ENCODE measurements at places on chromosomes 11 and 22.
A peak's percentile ranks its signal among the peaks of the same experiment; 100 is the strongest.

GRCh38 chr11:117794135-117794534 is 2.9 kb downstream of the DSCAML1 start:
- DNase-seq = no peak

DNA sequence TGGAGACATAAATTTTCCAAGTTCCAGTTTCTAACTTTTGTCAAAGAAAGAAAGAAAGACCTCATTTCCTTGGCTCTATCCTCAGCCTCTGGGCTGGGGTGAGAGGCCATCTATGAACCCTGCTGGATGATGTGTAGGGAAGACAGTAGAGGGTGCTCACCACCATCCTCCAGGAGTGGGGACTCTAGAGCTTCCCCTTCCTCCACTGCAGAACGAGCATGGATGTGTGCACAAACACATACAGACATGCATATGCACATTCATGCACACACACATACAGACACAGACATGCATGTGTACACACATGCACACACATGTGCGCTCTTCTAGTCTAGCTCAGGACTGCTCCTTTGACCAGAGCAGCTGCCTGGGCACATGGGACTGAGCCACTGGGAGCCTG is 565.8 kb downstream of the BUD13 start:
- DNase-seq = no peak

DNA sequence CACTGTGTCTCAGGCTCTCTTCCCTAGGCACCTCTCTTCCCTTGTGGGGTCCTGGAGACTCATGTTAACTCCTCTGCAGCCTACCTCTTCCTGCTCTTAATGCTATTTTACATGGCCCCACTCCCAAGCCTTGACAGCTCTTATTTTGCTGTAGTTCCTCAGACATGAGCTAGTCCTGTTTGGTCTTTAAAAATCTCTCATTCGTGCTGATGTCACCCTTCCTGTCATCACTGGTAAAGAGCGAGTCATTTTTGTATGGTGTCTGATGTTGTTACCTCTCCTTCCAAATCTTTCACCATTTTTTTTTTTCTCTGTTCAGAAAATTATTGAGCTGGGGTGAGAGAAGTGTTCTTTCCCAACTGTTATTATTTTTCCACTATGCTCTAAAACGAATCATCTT is 84.8 kb upstream of the ZBED5 start:
- no peak for DNase-seq

GRCh38 chr11:73412308-73412707 is 36.1 kb downstream of the RELT start:
- no peak for DNase-seq

- no peak for DNase-seq
These were observed 510 bp downstream of the PPME1 start for GRCh38 chr11:74171630-74171968.

DNA sequence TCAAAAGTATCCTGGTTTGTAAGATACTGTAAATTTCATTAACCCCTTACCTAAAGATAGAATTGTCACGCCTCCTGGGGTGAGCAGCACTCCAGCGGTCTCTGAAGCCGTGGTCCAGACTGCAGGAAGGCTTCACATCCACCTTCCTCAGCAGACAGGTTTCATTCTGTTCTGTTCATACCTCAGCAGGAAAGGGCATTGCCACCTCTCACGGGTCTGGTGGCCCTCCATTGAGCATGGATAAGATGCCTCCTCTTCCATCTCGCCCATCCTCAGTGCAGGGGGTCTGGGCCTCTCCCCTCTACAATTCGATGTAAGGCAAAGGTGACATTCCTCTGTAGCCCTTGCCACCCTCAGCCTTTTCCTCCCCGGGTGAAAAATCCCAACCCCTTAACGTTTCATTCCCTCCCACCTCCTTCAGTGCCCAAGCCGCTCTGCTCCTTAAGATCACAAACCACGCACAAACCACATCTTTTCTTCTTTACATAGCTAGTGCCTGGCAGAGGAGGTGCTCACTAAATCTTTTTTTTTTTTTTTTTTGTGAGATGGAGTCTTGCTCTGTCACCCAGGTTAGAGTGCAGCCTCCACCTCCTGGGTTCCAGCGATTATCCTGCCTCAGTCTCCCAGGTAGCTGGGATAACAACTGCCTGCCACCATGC is 28.5 kb downstream of the RPUSD4 start:
- DNase-seq = no peak

DNA sequence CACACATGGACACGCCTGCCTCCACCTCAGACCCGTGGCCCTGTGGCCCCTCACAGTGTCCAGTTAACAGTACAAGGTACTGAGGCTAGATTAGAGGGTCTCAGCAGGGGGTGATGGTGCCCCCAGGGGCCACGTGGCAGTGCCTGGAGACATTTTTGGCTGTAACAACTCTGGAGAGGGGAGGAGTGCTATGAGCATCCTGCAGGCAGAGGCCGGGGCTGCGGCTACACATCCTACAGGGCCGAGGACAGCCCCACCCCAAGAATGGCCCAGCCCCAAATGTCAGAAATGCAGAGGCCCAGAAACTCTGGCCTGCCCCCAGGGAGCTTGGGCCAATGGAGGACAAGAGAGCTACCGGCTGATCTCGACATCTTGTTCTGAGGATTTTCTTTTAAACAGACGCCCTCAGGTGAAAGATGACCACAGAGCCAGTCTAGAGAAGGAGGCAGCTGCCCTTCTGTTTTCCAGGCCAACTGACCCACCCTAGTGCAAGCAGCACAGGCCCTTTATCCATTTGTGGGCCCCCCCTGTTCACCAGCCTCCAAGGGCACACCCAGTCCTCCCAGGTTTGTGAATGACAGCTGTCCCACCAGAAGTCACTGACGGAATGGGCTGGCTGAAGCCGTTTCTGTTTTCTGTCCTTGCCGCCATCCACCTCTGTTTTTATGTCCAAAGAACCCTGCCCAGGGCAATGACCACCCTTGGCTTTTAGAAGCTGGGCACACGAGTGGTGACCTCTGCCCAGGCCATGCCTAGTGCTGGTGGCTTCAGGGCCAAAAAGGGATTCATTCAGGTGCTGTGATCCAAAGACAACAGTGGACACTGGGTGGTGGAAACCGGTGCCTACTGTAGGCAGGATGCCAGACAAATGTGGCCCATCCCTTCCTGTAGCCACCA is 85.2 kb upstream of the LINC01488 start:
- DNase-seq = no peak

- no peak for DNase-seq
These were observed 1.9 kb downstream of the SMTNL1 start for GRCh38 chr11:57539342-57539741.

DNA sequence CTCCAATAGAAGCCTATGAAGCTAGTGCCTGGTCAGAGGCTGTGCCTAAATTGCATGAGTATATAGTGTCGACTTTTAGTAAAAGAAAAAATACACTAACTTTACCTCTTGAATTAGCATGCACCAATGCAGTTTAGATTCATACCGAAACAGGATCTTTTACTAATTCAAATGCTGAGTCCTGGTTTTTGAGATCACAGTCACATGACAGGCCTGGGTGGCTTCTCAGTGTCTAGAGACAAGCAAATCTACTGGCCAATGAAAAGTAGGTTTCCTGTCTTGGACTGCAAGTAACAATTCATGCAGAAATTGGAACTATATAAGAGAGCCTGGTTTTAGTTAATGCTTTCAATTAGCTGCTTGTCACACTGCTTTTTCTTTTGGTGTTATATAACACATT is 7.2 kb downstream of the ARHGEF12 start:
- no peak for DNase-seq

- no peak for DNase-seq
These were observed 7.6 kb downstream of the NECTIN1 start for GRCh38 chr11:119721129-119722120.

DNA sequence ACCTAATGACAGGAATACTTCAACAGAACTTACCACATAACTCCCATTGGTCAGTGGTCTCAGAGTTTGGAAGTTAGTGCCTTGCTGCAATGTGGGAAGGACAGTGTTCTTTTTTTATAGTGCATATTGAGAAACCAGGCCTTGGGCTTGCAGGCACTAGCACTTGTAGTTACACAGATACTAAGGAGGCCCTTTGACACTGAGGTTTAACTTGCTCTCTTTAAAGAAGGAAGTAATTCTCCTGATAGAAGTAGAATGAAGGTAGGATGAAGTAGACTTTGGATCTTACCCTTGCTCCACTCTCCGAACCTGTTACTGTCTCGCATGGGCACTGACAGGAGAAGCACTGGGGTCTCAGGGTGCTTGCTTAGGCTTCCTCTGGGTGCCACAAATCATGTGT is 31.0 kb upstream of the ST14 start:
- DNase-seq = no peak

DNA sequence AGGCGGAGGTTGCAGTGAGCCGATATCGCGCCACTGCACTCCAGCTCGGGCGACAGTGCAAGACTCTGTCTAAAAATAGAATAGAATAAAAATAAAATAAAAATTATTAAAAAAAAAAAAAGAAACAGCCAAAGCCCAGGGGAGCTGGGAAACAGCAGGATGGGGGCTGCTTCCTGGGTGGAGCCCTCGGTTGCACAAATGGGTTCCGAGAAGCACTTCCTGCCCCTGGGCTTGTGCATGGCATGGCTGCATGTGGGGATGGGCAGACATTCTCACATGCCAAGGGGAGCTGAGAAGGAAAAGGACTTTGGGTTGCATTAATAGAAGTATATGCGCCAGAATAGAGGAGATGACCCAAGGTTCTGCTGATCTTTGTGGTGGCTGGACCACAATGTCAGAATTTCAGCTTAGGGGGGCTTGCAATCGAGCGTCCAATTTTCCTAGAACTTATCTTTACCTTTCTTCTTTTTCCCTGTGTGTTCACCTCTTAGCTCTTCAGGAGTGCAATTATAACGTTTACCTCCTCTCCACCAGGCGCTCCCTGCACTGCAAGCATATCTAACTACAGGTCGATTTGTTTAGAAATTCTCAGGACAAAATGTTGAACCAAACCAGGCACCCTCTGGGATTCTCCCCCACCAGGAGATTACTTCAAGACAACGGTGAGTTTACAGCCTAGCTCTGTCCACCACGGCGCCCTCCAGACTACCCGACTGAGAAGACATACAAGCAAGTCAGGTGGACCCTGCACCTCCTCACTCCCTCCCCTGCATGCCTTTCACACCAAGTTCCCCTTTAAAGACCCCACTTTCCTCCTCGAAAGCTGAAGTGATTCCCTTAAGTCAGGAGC is 53.2 kb downstream of the SHISAL1 start:
- DNase-seq = no peak

DNA sequence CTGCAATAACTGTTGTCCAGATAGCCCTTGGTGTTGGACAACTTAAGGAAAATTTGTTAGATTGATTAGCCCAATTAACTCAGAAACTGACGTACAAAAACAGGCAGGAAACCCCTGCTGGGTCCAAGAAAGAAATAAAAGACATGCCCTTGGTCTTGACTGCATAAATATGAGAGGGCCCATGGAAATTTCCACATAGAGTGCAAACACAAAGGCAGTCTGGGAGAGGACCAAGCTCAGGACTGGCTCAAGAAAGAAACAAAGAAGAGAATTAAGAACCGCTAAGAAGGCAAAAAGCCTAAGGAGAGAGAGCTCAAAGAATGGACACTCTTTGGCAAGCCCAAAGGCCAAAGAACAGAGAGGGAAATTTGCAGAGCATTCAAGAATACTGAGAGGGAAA is 1243.9 kb downstream of the LRRC4C start:
- no peak for DNase-seq

DNA sequence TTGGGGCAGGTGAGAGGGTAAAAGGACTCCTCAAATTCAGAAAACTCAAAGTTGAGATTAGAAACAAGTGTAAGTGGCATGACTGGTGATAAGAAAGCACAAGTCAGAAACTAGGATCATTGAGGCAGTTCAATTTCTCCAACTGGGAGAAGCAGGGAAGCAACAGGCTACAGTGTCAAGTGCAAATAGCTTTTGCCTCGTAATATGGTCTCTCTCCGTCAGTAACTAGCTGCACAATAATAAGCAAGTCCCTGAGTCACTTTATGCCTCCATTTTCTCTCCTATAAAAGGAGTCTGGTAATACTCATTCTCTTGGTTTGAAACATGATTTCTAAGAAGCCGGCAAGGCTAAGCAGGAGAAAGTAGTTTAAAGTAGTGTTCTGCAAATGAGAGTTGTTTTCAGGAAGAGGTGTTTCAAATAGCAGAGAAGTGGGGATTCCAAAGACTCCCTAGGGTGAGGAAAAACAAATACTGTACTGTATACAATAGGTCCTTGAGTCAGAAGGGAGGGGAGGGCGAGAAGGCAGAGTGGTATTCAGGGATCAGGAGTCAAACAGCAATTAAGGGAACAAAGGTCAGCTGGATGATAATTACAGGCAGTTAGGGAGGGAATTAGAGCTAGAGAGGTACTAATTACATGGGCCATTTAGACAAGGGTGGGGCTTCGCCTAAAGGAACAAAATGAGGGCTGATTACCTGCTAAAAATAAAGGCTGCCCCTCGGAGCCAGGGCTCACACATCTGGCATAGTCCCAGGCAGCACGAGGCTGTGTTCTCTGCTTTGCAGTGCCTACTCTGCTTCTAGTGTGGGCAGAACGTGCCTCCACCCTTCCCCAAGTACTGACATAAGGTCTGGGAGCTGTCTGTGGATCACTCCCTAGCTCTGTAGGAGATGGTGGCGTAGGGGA is 96.0 kb upstream of the BDNF start:
- DNase-seq = no peak

GRCh38 chr11:11351042-11351586 is 1.9 kb downstream of the CSNK2A3 start:
- DNase-seq = no peak

GRCh38 chr11:67593565-67593905 is 9.9 kb downstream of the GSTP1 start:
- DNase-seq = no peak

- DNase-seq = no peak
These were observed 8.3 kb downstream of the KIRREL3 start for GRCh38 chr11:126992065-126992803.

- peak; percentile 90 for DNase-seq
These were observed 9.8 kb downstream of the POU2AF3 start for GRCh38 chr11:111308140-111308539.

DNA sequence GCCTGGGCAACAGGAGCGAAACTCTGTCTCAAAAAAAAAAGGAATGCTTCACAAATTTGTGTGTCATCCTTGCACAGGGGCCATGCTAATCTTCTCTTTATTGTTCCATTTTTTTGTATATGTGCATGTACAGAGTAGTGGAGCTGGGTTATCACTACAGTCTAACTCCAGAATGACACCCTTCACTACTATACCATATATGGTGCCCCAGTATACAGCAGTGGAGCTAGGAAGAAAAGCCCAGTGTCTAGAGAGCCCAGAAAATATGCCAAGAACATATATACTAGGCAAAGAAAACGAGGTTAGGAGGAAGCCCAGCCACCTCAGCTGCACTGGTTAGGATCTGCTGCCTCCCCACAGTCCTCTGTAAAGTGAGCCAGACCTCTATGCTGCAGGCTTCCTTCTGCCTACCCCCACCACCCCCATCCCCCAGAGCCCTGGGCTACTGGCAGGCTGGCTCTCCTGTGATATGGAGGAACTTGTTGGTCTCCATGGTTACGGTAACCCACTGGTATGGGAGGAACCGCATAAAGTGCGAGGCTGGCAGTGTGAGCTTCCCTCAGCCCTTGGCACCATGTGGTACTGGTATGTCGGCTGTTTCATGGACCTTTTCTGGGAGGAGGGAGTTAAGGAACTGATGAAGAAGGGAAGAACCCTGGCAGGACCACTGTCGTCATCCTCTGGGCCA is 34.3 kb downstream of the RCOR2 start:
- DNase-seq = no peak

- no peak for DNase-seq
These were observed 8.3 kb downstream of the IGLL5 start for GRCh38 chr22:22895776-22896445.

Data from right lung (tissue), 10 donors.